Stimulated activated CD8-positive, alpha-beta memory T cell treated with anti-CD3 and anti-CD28 coated beads, Interleukin-7, amount 100 ng/mL, for 1 hour (primary cell): ENCODE measurements at places on chromosomes 1 and 21.

GRCh38 chr21:15144026-15144425 is 79.2 kb upstream of the NRIP1 start:
- DNase-seq, result no peak

- DNase-seq, result peak; percentile 25
Measured at GRCh38 chr1:117895482-117896114, 33.8 kb downstream of the GDAP2 start.

- DNase-seq, result no peak
Measured at GRCh38 chr1:179083533-179083932, 1.7 kb downstream of the TOR3A start.

DNA sequence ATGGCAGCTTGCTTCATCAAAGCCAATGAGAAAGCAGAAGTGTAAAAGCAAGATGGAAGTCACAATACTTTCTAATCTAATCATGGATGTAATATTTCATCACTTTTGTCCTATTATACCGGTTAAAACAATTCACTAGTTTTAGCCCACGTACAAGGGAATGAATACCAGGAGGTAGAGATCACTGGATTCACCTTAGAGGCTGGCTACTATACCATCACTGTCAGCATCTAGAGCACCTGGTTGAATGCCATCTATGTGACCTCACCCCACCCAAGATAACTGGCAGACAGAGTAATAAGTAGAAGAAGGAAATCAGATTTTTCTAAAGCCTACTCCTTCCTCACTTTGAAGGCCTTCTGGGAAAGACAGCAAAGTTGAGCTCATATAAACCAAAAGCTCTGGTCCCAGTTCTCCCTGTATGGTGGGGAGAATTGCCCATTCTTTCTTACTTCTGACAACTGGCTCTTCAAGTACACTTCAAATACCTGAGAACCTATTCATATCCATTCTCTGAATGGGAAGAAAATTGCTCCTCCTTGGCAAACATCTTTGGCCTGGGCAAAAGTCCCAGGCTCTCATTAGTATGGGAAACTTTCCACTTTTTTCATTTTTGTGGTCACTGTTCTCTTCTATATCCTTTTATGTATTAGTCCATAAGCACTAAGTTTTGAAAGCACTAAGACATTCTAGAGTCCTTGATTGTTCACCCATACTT is 24.8 kb downstream of the HSD3B1 start:
- DNase-seq, result no peak

DNA sequence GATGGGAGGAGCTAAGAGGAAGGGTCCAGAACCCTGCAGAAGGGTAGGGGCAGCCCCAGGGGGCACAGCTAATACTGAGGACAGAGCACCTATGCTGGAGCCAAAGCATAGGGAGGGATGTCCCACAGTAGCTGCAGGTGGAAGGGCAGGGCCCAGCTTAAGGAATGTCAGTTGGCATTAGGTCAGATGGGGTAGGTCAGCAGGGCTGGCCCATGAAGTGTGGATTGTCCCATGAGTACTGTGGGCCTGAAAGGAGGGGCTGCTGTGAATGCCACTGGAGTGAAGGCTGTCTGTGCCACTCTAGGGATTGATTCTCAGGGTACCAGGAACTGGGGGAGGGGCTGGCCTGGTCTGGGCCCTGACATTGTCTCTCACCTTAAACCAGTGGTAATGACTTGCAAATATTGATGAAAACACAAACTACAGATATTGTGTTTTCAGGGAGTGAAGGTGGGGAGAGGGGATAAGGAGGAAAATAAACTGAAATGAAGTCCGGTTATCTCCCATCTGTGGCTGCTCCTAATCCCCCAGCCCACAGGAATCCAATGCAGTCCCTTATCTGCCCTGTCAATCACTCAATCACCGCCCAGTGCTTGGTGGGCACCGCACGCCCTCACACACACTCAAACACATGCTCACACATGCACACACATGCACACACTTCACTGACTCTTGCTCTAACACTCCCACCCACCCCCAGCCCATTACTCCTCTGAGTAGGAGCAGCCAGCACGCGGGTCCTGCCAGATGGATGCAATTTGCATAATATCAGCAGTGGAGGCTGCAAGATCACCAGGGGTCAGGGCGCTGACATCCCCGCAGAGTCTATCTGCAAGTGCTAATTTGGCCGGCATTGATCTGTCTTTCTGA is 27.8 kb downstream of the DMAP1 start:
- DNase-seq, result no peak

DNA sequence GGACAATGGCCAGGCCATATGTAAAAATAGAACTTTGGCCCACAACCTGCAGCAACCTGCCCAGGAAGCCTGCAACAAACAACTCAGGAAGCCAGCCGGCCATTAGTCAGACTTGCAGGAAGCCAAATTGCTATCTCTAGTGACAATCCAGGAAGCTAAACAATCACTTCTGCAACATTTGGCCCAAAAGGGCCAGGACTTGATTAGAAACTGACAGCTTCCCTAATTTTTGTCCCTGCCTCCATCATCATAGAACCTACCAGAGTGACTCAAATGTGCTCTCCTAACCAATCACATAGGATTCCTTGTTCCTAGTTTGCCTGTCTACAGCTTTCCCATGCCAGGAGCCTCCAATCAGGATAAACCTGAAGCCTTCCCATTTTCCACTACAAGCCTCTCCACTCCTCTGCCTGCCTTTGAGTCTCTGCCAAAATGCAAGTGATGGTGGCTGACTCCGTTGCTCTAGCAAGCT is 639.3 kb downstream of the PTPRU start:
- no peak for DNase-seq

- DNase-seq, result no peak
Measured at GRCh38 chr1:35186239-35186638, 6.7 kb downstream of the SFPQ start.

DNA sequence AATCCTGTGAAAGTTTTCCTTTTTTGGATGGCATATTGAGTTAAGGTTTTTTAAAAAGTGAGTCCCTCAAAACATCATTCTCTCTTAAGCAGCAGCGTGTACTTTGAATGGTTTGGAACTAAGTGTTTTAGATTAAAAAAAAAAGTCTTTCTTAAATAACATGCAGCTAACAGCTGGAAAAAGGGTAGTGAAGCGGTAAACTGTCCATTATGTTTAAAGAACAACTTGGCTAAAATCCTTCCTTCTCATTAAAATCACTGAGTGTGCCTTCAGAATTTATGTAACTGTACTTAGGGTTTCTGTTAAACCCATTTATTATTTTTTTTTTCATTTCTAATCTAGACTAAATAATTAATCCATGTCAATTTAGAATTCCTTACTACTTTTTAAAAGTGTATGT is 254.2 kb upstream of the ADAMTS5 start:
- no peak for DNase-seq

GRCh38 chr1:157132111-157132510 is 6.1 kb downstream of the ETV3 start:
- DNase-seq, result no peak

GRCh38 chr21:44918107-44918470 is 2.6 kb downstream of the ITGB2 start:
- no peak for DNase-seq

- DNase-seq, result no peak
Measured at GRCh38 chr1:169161496-169162194, 55.2 kb downstream of the ATP1B1 start.

DNA sequence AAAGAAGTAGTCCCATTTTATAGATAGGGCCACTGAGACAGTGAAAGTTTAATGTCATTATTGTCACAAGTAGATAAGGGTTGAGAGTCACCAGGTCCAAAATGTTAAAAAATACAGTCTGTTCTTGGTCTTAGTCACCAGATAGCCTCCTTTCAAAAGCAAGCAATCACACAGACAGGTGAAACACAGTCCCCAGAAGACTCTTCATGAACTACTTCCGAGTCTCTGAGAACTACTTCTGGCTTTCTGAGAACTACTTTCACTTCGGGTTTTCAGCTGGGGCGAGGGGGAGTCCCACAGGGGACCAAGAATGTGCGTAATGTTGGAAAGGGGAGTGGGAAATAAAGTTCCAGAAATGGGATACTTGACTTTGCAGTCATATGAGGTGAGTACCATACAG is 143.2 kb downstream of the HHIPL2 start:
- DNase-seq, result no peak

- no peak for DNase-seq
Measured at GRCh38 chr1:230299191-230300006, 126.7 kb downstream of the PGBD5 start.

- no peak for DNase-seq
Measured at GRCh38 chr1:118862755-118863154, 125.4 kb downstream of the TBX15 start.

GRCh38 chr1:234619071-234619480 is 9.1 kb upstream of the IRF2BP2 start:
- DNase-seq, result no peak

GRCh38 chr1:2785631-2786328 is 15.7 kb downstream of the TTC34 start:
- no peak for DNase-seq

GRCh38 chr1:192878249-192878648 is 69.4 kb downstream of the RGS2 start:
- no peak for DNase-seq

GRCh38 chr1:67908250-67908936 is 75.1 kb upstream of the GNG12 start:
- no peak for DNase-seq

GRCh38 chr1:230231774-230232145 is 164.7 kb downstream of the GALNT2 start:
- no peak for DNase-seq

- no peak for DNase-seq
Measured at GRCh38 chr1:94675373-94675772, 133.8 kb upstream of the F3 start.

- no peak for DNase-seq
Measured at GRCh38 chr1:50968821-50969610, 1.0 kb upstream of the CDKN2C start.

- DNase-seq, result no peak
Measured at GRCh38 chr1:26283871-26284596, 4.1 kb downstream of the SH3BGRL3 start.

- DNase-seq, result no peak
Measured at GRCh38 chr1:179785728-179786127, 42.6 kb downstream of the FAM163A start.

GRCh38 chr1:55071477-55071876 is 32.1 kb downstream of the PCSK9 start:
- no peak for DNase-seq

GRCh38 chr1:246181241-246181640 is 325.8 kb downstream of the SMYD3 start:
- no peak for DNase-seq

DNA sequence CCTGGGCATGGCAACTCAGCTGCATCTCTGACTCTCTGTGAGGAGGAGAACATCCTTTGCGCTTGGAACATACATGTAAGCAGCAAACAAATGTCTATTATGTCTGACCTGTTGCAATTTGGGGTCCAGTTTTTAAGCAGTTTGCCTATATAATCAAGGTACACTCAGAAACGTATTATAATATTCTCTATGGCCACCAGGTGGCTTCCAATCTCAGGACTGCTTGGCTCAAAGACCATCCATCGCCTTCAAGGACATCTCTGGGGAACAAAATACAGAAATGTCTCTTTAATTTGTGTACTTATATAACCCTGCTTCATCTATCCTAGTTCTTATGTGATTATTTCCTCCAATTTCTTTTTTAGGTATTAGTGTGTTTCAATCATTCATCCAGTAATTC is 227.2 kb downstream of the OLFM3 start:
- DNase-seq, result no peak

- no peak for DNase-seq
Measured at GRCh38 chr1:160104486-160104885, 6.1 kb upstream of the IGSF8 start.
